ENCODE measurements at places on chromosomes 1 and 21.

- no peak for DNase-seq
These were observed 28.7 kb downstream of the PHC2 start for GRCh38 chr1:33402206-33402605.

DNA sequence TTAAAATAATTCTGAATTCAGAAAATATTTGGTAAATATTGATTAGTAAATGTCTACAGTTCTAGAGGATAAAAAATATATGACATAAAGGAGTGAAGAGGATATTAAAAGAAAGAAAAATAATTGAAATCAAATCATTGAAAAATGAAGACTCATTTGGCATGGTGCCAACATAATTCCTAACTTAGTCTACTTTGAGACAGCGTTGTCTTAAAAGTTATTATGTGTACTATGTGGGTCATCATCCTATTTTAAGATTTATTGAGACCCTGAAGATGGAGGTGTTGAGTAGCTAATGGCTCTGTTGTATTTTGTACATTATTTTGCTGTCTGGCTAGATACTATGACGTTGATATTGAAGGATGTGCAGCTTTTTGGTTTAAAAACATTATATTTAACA lies 156.7 kb upstream of the PTGFR start:
- DNase-seq = no peak

- no peak for DNase-seq
These were observed 91.8 kb downstream of the UCHL5 start for GRCh38 chr1:192967211-192967877.

DNA sequence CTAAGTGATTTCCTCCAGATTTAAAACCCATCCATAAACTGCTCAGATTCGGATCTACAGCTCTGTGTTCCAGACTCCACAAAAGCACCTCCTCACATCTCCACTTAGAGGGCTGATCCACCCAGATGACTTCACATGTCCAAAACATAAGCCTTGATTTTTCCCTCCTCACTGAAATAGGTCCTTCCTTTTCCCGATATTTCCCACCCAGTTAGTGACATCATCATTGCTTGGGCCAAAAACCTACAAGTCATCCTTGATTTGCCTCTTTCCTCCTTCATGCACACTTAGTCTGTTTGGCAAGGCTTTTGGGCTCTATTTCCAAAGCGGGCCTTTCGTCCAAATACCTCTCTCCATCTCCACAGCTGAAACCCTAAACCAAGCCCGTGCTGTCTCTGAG lies 32.3 kb downstream of the CCDC185 start:
- no peak for DNase-seq

DNA sequence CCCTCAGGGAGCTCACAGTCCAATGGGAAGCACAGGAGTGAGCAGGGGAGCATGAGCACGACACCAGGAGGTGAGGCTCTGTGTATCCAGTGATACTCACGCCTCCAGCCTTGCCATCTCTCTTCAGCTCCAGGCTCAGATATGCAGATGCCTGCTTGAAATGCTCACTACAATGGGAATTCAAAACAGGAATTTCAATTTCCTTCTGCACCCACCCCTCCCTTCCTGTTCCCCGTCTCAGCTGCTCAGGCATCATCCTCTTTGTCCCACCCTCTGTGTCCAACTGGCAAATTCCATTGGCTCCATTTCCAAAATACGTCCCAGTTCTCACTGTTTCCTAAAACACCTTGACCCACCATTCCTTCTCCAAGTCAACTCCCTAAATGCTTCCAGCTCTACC lies 58.9 kb downstream of the FBXO2 start:
- DNase-seq = no peak

DNA sequence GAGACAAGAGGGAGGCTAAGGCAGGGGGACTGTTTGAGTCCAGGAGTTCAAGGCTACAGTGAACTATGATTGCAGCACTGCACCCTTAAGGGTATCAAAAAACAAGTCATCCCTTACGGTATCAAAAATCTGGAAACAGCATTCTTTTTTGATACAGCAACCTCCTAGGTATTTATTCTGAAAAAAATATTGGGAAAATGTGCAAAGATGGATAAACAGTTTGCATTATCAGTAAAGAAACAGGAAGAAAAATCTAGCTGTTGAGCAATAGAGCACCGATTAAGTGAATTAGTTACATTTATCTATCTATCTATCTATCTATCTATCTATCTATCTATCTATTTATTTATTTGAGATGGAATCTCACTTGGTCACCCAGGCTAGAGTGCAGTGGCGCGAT lies 56.7 kb upstream of the SCAF4 start:
- no peak for DNase-seq

- DNase-seq = no peak
These were observed 6.4 kb upstream of the NIBAN1 start for GRCh38 chr1:184980726-184981125.

DNA sequence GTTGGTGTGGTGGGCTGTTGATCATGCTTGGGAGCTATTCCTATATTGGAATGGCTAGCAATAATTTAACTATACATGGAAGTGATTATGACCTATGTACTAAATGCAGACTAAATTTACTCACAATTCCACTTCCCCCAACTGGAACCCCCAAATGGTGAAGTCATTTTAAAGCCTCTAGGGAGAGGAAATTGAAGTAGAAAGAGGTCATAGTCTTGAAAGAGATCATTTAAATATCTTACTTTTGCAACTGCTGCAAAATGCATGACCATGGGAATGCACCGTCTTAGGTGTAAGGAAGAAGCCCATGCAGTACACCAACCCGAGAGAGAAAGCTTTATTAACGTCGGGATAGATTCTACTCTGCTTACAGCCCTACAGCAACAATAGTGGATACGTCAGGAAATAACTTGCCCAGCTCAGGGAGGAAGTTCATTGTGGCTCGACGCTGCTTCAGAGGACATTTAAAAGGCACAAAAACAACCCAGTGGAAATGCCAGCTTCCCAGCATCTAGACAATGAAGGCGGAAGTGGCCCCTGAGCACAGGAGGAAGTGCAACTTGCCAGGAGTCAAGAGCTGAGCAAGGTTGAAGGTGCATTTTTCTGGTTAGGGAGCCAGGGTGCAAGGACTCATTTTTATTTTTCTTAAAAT lies 26.5 kb downstream of the CYYR1 start:
- no peak for DNase-seq

GRCh38 chr1:30919025-30919881 lies 10.7 kb upstream of the SDC3 start:
- DNase-seq = no peak

DNA sequence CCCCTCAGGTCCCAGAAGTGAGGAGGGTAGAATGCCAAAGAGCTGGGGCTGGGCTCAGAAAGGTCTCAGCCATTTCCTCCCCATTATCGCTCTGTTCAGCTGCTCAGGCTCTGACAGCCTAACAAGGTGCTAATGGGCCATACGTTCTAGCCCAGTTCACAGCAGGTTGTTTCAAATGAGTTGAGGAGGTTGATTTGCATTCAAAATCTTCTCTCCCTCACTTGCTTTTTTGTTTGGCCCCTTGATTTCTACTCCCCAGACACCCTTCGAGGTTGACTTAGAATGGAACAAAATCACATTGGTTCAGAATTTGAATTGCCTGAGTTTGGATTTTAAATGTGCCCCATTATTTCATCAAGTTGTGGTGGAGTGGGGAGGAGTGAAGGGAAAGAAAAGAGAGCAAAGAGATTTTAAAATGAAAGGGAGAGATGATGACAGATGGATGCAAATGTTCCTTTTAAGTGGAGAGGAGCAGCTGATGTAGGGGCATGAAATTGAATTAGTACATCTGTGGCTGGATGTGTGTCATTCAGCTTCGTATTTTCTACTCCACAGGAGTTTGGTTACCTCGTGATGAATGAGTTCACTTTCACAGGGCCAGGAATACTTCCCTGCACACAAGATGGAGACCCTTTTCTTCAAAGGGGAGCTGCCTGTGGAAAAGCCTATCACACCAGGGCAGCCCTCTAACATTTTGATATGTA lies 425.8 kb upstream of the CAMK1G start:
- no peak for DNase-seq

GRCh38 chr1:230894032-230894431 lies 25.7 kb upstream of the C1orf198 start:
- DNase-seq = no peak

DNA sequence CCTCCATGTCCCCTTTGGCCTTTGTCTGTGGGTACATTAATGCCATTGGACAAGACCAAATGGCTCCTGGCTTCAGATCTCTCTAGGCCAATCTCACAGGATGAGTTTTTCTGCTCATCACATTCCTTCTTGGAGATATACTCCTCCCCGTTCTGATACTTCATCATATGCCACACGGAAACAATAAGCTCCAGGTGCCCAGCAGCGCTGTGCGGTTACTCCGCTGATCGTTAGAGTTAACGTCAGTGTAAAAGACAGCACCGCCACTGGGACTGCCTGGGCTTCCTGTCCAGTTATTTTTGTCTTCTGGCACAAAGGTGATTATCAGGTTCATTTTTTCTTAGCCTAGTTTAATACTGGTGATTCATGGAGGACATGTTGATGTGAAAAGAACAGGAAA lies 22.5 kb downstream of the CACHD1 start:
- no peak for DNase-seq

DNA sequence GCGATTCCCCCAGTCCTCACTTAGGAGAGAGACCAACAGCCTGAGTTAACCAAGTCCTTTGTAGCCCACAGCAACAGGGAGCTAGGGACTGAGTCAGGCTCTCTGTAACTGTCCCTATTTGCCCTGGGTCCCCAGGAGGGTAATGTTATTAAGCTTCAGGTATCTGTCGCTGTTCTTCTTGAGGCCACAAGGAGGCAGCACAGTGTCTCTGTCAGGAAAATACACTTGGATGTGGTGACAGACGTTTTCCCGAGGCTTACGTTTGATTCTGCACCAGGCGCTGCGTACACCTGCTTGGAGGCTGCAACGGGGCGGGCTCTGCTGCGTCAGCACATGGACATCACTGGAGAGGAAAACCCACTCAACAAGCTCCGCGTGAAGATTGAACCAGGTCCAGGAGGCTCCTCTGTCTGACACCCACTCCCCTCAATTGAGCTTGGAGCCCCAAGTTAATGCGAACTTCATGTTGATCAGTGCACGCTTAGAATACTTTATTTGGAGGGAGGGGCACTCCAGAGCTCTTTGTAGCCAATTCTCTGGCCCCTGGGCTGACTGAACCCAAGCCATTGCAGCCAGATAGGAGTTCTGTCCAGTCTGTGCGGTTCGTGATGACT lies 10.7 kb upstream of the ELF3 start:
- DNase-seq = peak; percentile 67

- no peak for DNase-seq
These were observed 54.0 kb downstream of the RAB3B start for GRCh38 chr1:51936531-51936930.

GRCh38 chr1:242784807-242785206 lies 260.3 kb upstream of the PLD5 start:
- DNase-seq = no peak

GRCh38 chr1:205318231-205318991 lies 3.1 kb downstream of the NUAK2 start:
- no peak for DNase-seq

DNA sequence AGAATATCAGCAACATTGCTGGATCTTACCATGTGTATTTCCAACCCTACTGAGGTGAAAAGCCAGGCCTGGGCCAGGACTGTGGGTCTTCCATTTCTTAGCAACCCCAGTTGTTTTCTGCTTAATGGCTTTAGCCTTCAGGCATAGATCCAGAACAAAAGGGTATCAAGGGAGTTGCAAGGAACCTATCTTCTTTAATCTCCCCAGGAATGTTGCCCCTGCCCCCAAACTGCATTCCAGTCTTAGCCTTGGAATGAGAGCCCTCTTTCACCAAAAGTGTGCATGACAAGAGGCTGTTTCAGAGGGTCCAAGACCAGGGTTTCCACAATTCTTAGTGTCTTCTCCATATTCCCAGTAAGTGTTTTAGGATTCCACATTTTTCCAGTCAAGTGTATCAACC lies 87.9 kb upstream of the SOX13 start:
- no peak for DNase-seq

DNA sequence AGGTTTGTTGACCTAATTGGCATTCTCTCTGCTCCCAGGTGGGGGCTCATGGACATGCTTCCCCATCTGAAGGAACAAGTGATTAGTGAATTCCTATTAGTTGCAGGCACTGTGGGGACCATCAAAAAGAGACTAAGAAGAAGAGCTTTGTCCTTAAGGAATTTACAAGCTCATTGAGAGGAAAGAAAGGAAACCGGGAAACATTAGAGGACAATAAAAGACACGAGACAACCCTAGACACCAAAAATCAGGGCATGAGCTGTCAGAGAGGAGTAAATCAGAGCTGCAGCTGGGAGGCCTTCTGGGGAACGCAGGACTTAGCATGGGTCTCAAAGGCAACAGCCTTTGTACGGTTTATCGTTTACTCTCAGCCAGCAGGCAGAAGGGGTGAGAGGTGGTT lies 45.1 kb downstream of the BACE2 start:
- DNase-seq = no peak
